Type B pancreatic cell (in vitro differentiated cells): ENCODE measurements at places on chromosomes 13 and 19.

GRCh38 chr13:45728759-45729158, 26.6 kb downstream of the CBY2 start:
- H3K4me1 ChIP-seq, result peaks cover 5% of the 10 kb centered on the region
- peaks cover 46% of the 10 kb centered on the region for H3K27me3 ChIP-seq
- DNase-seq, result no peak

DNA sequence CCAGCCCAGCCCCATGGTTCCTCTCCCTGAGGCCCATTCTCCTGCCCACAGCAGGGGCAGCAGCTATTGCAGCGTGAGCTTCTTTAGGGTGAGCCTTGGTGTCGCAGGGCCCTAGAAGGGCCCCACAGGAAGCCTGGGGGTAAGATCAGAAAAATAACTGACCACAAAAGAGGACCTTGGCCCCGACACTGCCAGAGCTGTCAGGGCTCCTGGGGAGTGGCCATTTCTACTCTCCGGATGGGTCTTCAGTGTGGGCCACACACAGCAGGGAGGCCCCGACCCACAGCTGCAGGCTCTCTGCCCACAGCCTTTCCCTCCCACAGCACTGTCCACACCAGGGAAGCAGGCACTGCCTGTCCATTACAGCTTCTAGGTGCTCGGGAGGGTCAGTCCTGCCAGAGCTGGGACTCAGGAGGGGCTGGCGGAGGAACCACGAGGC, 3.5 kb upstream of the SIGLEC8 start:
- no peaks in the 10 kb centered on the region for H3K4me1 ChIP-seq
- peaks cover 44% of the 10 kb centered on the region for H3K27me3 ChIP-seq
- no peaks in the 10 kb centered on the region for H3K36me3 ChIP-seq
- H3K4me3 ChIP-seq, result no peak overlapping the region

DNA sequence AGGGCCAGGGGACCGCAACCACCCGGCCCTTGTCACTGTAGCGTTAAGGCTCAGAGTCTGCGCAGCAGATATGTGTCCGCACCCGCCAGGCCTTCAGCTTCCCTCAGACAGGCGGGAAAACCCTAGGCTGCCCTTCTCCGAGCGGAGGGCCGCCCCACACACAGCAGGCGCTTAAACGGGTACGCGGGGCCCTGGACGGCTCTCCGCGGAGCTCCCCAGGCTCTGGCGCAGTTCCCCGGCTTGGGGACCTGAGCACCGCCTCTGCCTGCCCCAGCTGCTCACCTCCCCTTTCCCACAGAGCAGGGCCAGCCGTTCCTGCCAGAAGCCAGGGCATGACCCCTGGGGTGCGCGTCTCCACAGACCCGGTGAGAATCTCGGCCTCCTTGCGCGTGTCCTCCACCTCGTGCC, 593 bp downstream of the ZNF135 start:
- no peaks in the 10 kb centered on the region for H3K27me3 ChIP-seq
- DNase-seq, result no peak
- peaks cover 30% of the 10 kb centered on the region for H3K36me3 ChIP-seq
- peaks cover 7% of the 10 kb centered on the region for H3K4me1 ChIP-seq

DNA sequence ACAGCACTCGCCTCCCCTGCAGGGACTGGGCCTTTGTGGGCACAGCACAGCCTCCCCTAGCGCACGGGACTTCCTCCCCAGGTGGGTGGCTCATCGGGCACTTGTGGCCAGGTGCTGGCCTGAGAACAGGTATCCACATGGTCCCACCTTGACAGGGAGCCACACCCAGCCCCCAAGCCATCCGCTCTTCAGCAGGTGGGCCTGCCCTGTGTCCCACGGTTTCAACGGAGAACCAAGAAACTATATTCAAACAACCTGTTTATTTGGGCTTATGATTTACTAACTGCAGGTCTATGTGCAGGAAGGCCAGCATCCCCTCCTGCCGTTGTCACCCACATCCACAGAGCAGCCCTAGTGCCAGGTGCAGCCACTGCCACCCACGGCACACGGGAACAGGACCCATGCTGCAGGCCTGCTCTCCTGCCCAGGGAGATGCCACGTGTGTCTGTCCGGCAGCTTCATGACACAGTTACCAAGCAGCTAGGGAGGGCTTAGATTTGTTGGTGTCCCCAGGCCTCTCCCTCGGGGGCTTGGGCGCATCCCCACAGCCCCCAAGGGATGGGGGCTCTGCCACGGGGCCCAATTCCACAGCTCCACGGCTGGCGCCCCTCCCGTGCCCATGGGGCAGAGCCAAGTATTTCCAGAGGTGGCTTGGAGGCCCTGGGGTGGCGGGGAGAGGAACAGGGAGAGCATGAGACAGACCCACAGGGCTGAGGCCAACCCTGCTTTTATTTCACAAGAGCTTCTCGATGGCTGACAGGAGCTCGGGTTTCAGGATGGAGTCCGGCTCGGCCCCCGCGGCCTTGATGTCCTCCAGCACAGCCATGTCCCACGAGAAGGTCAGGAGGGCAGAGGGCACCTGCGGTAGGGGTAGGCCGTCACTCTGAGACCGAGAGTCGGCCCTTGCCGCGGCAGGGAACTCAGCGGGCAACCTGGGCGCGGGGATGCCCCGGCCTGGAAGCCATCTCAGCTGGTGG, 12.5 kb downstream of the UBXN6 start:
- no peaks in the 10 kb centered on the region for H3K27me3 ChIP-seq
- no peaks in the 10 kb centered on the region for H3K4me1 ChIP-seq
- H3K27ac ChIP-seq, result no peak overlapping the region
- H3K36me3 ChIP-seq, result no peaks in the 10 kb centered on the region
- no peak overlapping the region for H3K4me3 ChIP-seq

GRCh38 chr19:38693380-38694223, 46.2 kb downstream of the ACTN4 start:
- peak overlapping the region; percentile 100 for H3K27ac ChIP-seq
- DNase-seq, result no peak
- peaks cover 22% of the 10 kb centered on the region for H3K36me3 ChIP-seq
- no peaks in the 10 kb centered on the region for H3K27me3 ChIP-seq

GRCh38 chr13:31278869-31279268, 79.1 kb downstream of the B3GLCT start:
- H3K4me3 ChIP-seq, result no peak overlapping the region
- no peak for DNase-seq
- no peaks in the 10 kb centered on the region for H3K27me3 ChIP-seq

DNA sequence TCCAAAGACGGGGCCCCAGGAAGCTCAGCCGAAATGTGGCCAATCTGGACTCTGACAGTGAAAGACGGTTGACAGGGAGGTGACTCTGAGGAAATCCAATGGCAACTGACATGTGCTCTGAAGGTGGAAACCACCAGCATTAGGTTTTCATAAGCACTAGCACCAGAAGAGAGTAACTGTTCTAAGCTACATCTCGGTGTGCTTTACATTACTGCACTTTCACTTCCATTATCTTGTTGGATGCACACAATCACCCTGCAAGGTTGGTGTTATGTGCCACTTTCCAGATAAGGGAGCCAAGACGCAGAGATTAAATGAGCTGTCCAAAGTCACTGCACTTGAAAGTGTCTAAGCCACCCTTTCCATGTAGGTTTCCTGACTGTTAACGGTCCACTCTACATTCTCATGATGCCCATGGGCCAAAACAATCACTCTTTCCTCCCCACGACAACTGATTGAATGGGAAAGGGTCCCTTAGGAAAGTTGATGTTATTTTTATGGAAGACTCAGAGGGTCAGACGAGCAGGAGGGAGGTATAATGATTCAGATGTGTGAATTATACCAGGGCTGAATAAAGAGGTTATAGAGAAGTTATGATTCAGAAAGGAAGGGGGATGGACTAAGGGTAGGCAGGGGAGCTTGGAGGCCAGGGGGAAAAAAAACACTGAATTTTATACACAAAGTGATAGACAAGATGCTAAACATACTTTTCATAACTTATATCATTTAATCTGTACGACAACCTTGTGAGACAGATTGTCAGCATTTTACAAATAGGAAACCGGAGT, 52.8 kb downstream of the RUBCNL start:
- DNase-seq, result no peak
- H3K27ac ChIP-seq, result no peak overlapping the region
- no peak overlapping the region for H3K4me3 ChIP-seq
- peaks cover 6% of the 10 kb centered on the region for H3K27me3 ChIP-seq

- no peak overlapping the region for H3K27ac ChIP-seq
- no peak for DNase-seq
- H3K27me3 ChIP-seq, result peaks cover 7% of the 10 kb centered on the region
- H3K4me3 ChIP-seq, result no peak overlapping the region
- no peaks in the 10 kb centered on the region for H3K36me3 ChIP-seq
Measured at GRCh38 chr19:6721773-6722172, 1.3 kb upstream of the C3 start.

DNA sequence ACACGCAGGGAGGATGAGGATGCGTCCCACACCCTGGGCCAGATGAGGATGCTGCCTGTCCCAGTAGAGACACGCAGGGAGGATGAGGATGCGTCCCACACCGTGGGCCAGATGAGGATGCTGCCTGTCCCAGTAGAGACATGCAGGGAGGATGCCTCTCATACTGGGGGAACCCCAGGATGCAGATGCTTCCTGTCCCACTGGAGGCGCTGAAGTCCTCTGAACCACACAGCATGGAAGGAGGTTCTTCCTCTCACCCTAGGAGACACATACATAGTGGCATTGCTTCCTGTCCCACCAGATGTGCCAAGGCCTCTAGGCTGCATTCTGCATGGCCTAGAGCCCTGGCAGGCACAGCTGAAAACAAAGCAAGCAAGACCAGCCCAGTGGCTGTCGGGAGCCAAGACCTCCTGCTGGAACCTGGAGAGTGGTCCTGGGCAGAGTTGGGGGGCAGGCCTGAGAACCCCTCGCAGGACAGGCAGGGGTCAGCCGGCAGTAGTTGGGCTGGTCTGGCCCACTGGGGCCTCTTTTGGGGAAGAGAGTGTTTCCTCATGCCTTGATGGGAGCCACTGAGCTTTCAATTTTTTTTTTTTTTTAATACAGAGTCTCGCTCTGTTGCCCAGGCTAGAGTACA, 4.3 kb downstream of the HPN start:
- peaks cover 12% of the 10 kb centered on the region for H3K4me1 ChIP-seq
- no peaks in the 10 kb centered on the region for H3K36me3 ChIP-seq
- no peak for DNase-seq
- H3K4me3 ChIP-seq, result no peak overlapping the region
- no peak overlapping the region for H3K27ac ChIP-seq

- H3K27ac ChIP-seq, result no peak overlapping the region
- H3K36me3 ChIP-seq, result peaks cover 1% of the 10 kb centered on the region
- H3K4me3 ChIP-seq, result no peak overlapping the region
Measured at GRCh38 chr13:44872751-44873150, 116.5 kb downstream of the NUFIP1 start.

DNA sequence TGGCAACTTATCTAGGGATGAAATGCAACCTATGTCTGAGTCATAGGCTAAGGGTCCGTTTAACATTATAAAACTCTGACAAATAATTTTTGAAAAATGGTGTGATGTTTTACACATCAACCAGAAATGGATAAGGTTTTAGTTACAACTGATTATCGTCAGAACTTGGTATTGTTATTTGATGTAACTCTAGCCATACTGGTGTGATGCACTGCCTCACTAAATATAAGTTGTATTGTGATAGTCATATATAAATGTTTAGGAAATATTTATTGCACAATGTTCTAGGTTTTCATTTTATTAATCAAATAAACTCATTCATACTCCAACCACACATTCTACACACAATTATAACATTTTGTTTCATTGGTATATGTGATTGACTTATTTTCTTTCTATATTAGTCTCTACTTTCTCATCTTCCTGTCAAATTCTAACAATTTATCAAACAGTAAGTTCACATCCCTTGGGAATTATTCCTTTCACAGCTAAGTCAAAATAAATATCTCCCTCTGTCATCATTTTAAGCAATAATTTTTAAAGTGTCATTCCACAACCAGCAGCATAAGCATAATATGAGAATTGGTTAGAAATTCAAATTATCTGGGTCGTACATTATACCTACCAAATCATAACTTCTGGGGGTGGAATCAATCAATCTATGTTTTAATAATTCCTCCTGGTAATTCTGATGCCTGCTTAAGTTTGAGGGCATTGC, 873.9 kb downstream of the SLITRK1 start:
- H3K27ac ChIP-seq, result no peak overlapping the region
- no peak overlapping the region for H3K4me3 ChIP-seq
- no peak for DNase-seq
- H3K27me3 ChIP-seq, result no peaks in the 10 kb centered on the region
- no peaks in the 10 kb centered on the region for H3K36me3 ChIP-seq
- no peaks in the 10 kb centered on the region for H3K4me1 ChIP-seq
